ENCODE measurements at places on chromosomes 13 and 19. TPM values are rescaled to one million over a fixed set of nuclear protein-coding genes. Genes with fewer than 3 reads are reported as not detected.

DNA sequence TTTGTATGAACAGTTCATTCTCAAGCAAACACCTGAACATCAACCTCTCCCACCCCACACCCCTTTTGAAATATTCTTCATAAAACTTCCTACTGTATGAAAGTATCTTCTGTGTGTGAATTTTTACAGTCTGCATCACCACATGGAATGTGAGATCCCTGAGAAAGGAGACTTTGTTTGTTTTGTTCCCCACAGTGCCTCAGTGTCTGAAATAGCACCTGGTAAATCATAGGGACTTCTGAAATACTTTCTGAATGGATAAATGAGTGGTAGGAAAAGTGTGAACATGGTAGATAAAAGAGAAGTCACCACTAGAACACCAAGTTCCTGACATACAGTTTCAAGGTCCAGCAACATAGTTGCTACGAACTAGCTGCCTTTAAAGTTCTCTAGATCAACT is 1071.2 kb downstream of the EFNB2 start:
- DNase-seq: no peak

DNA sequence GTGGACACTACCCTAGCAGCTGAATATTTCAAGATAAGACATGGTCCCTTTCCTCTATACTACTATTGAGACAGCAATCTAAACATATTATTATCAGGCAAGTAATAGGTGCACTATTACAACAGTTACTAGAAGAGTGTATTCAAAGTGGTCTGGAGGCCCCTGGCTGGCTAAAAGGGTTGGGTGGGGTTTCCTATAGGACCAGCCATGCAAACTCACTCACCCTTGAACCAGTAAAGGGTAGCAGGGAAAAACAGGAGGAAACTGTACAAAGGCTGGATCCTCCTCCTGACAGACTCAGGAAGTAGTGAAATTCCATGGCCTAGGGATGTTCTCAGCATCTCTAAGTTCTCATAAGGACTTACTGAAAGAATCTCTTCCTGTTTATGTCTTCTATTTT is 7.7 kb downstream of the SMAD9 start:
- DNase-seq: no peak

DNA sequence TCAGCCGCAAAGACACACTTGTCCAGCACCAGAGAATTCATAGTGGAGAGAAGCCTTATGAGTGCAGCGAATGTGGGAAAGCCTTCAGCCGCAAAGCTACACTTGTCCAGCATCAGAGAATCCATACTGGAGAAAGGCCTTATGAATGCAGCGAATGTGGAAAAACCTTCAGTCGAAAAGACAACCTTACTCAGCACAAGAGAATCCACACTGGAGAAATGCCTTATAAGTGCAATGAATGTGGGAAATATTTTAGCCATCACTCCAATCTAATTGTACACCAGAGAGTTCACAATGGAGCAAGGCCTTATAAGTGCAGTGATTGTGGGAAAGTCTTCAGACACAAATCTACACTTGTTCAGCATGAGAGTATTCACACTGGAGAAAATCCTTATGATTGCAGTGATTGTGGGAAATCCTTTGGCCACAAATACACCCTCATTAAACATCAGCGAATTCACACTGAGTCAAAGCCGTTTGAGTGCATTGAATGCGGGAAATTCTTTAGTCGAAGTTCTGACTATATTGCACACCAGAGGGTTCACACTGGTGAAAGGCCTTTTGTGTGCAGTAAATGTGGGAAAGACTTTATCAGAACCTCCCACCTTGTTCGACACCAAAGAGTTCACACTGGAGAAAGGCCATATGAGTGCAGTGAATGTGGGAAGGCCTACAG is 6.8 kb downstream of the ZNF134 start:
- no peak for DNase-seq

- no peak for DNase-seq
Observed at GRCh38 chr13:37616131-37616530, 17.6 kb upstream of the POSTN start.

SHISA7 gene
- 4.2 TPM for total RNA-seq

DNA sequence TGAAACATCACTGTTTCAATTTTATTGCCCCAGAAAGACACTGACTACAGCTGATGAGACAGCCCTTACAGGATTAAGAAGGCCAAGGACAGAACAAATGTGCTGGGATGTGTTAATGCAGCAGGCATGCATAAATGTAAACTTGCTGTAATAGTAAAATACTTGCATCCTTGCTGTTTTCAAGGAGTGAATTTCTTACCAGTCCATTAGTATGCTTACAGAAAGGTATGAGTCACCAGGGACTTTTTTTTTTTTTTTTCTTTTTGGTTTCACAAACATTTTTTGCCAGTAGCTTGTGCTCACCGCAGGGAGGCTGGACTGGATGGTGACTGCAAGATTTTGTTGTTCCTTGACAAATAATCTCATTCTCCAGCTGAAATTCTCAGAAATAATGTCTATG is 55.1 kb downstream of the GPR180 start:
- no peak for DNase-seq

- DNase-seq: no peak
Observed at GRCh38 chr19:15991602-15992001, 42.8 kb downstream of the OR10H4 start.

KLF16 gene
- 3.3 TPM for total RNA-seq

ACER1 gene
- not detected for total RNA-seq

DNA sequence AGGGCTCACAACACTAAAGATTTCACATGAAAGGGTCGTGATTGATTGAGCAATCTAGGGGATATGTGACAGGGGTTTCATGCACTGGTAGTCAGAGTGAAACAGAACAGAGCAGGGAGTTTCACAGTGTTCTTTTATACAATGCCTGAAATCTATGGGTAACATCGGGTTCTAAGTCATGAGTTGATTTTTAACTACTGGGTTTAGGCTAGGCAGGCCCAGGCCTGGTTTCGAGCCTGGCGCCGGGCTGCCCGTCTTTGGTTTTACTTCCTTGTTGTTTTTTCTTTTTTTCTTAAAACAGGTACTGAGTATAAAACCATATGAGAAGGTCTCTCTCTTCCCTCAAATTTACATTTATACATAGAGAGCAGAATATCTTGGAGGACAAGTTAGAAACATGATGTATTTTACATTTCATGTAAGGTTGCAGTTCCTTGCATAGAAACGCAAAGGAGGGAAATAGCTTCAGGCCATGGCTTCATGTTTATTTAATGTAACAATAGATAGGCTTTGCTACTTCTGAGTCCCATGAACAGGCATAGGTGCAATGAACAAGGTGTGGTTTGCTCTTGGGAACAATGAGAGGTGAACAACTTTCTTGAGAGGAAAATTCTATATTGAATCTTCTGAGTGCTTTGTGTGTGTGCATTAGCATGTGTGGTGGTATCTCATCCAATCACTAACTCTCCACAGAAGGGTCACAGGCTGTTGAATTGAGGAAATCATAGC is 128.9 kb upstream of the RXFP2 start:
- no peak for DNase-seq

DNA sequence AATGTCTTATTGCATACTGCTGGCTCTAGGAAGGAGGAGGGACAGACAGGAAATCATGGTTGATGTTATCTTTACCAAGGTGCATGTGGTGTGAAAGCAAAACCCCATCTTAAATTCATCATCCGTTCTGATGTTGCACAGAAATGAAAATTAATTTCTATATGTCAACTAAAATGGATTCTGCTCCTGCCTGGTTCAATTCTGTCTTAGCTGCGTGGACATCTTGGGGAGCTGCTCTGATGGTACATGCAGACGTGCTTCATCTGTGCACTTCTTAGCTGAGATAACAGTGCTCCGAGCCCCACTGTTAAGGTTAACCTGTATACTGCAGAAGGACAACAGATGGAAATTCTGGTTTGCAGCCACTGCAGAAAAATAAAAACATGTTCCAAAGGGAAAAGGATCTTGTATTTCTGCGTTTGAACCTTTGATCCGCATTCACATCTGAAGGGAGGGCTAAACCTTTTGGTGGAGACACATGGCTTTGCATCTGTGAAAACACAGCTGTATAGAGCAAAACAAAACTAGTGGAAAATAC is 155.6 kb downstream of the TM9SF2 start:
- no peak for DNase-seq

DNA sequence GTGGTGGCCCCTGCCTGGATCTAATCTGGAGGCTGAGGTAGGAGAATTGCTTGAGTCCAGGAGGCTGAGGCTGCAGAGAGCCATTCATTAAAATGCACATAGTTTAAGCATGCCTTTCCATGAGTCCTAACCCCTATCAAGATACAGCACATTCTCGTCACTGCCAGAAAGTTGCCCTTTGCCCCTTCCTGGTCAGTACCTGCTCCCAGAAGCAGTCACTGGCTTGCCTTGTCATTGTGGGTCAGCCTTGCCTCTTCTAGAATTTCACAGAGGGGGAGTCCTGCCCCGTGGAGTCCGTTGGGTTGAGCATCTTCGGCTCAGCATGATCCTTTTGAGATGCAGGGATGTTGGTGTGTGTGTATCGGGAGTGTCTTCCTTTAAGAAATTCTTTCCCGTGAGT is 10.8 kb downstream of the BICRA start:
- no peak for DNase-seq

ZNF835 gene
- total RNA-seq: 7.8 TPM

DNA sequence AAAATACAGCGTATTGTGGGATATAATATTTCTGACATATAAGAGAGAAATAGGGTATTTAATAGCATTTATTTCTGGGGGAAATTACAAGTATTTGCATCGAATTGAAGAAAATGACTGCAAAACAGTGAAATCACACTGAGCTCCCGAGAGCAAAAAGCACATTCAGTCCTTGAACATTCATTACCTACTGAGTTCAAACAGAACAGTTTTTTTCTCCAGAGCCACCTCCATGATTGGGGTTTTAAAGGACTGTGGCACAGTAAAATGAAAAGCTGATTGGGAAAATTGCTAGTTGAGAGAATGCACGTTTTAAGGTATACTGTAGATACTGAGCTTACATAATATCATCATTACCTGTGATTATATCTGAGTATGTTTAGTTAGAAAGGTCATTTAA is 58.0 kb upstream of the TRPC4 start:
- no peak for DNase-seq

DNA sequence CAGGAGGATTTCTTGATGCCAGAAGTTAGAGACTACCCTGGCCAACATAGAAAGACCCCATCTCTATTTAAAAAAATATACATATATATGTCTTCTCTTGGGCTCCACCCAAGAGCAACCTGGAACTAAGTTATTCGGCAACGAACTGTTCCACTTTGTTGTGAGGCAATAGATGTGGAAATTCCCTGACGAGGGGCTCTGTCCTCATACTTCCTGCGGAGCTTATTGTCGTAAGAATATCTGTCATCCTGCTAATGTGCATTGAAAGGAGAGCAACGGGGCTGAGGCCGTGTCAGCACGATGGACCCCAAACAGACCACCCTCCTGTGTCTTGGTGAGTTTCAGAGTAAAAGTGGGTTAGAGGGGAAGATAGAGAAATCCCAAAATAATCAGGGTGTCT is at the start of gene FCAR:
TSS of gene FCAR (plus strand) at position 246 of the 400 bp plus-strand sequence. CDS start at position 301, 55 bp downstream.
- DNase-seq: no peak

NDUFA13 gene
- 60.4 TPM for total RNA-seq

- peak; percentile 21 for DNase-seq
Observed at GRCh38 chr19:36246006-36246481, 31.1 kb downstream of the ZNF146 start.

C19orf38 gene
- 0.94 TPM for total RNA-seq

DNA sequence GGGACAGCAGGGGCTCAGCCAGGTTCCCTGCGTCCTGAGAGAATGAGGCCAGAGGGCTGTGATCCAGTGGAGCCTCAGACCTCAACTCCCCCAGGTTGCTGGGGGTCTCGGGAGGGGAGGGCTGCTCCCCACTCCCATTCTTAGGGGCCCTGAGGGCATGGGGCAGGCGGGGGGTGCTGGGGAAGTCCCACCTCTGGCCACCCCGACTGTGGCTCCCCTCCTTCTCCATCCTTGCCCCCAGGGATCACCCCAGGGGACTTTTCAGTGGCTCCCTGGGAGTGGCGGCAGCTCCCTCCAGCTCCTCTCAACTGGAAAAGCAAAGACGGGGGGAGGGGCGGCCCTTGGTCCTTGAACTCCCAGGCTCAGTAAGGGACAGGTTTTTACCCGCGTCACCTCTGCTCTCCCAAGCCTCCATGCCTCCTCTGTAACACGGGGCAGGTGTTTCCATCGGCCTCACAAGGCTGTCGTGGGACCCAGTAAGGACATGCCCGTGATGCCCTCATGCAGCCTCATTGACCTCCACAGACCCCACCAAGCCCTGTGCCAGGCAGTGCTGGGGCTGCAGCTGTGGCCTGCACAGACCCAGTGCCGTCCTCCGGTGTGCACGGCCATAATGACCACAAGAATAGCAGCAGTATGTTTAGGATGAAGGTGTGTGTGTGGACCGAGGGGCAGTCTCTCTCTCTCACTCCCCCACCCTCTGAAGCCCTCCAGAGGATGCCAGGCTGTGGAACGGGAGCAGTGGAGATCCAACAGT is 11.6 kb upstream of the TOMM40 start:
- DNase-seq: no peak

GRCh38 chr19:55525289-55526101 is 11.4 kb downstream of the SBK2 start:
- DNase-seq: no peak

DNA sequence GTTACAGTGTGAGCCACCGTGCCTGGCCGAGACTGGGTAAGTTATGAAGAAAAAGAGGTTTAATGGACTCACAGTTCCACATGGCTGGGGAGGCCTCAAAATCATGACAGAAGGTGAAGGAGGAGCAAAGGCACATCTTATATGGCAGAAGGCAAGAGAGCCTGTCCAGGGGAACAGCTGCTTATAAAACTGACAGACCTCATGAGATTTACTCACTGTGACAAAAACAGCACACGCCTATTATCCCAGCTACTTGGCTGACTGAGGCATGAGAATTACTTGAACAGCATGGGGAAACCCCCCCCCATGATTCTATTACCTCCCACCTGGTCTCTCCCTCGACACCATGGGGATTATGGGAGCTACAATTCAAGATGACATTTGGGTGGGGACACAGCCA is 23.4 kb upstream of the ZNF561 start:
- DNase-seq: no peak

- DNase-seq: no peak
Observed at GRCh38 chr13:21420706-21421105, 38.4 kb downstream of the ZDHHC20 start.

HAUS8 gene
- 1.9 TPM for total RNA-seq

KIR3DL1 gene
- not detected for total RNA-seq

DNA sequence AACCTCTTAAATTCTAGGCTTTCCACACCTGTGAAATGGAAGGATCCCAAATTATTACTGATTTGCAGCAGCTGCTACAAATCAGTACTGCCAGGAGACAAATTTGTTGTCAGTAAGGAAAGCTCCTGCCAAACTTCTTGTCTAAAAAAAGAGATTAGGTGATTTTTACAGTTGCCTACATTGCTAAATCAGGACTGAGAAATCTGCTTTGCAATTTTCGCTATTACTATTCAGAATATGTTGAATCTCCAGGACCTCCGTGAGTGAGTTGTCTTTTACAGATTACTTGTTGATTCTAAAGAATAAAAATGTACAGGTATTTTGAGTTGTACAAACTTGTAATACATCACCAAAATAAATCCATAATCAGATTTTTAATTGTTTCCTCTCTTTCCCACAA is 1815.9 kb downstream of the PCDH9 start:
- DNase-seq: no peak

PRSS57 gene
- total RNA-seq: not detected

MBD3L3 gene
- not detected for total RNA-seq
